ENCODE measurements at places on chromosomes 5 and 9.

- H3K36me3 ChIP-seq, result peaks cover 29% of the 10 kb centered on the region
- H3K27me3 ChIP-seq, result no peaks in the 10 kb centered on the region
- no peak for DNase-seq
- peak overlapping the region; percentile 81 for H3K27ac ChIP-seq
Measured at GRCh38 chr5:179731791-179732411, 721 bp upstream of the MAML1 start.

- H3K27me3 ChIP-seq, result no peaks in the 10 kb centered on the region
- peak overlapping the region; percentile 98 for H3K27ac ChIP-seq
- no peak for DNase-seq
- peak overlapping the region; percentile 81 for H3K4me3 ChIP-seq
Measured at GRCh38 chr5:109688630-109688969, 1.1 kb upstream of the MAN2A1 start.

- no peaks in the 10 kb centered on the region for H3K36me3 ChIP-seq
- no peaks in the 10 kb centered on the region for H3K27me3 ChIP-seq
- H3K27ac ChIP-seq, result peak overlapping the region; percentile 17
- no peak for DNase-seq
Measured at GRCh38 chr9:128702949-128703615, 779 bp downstream of the PKN3 start.

- peaks cover 8% of the 10 kb centered on the region for H3K36me3 ChIP-seq
- H3K27ac ChIP-seq, result peak within 1 kb of the TSS; percentile 92
- H3K4me1 ChIP-seq, result peaks cover 23% of the 10 kb centered on the region
- no peaks in the 10 kb centered on the region for H3K27me3 ChIP-seq
Measured at GRCh38 chr5:179858586-179859427, at the start of gene MRNIP. MRNIP (minus strand) TSS chr5:179858817; CDS start chr5:179858796, 21 bp downstream.

DNA sequence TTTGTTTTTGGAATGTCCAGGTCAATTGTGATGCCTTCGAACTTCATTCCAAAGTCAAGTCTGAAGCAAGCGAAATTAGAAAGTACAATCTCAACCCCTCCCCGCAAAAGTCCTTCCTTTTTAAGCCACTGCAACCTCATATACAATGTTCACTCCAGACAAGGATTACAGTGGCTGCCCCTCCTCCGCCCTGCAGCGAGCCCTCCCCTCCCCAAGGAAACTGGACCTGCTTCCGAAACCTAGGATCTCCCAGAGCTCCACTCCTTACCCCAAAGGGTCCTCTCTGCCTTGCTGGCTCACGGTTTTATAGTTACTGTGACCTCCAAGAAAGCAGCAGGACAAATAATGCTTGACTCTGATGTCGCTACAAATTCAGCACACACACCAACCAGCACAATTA lies 10.4 kb downstream of the LRRC14B start:
- H3K27ac ChIP-seq, result no peak overlapping the region
- H3K36me3 ChIP-seq, result peaks cover 28% of the 10 kb centered on the region
- no peaks in the 10 kb centered on the region for H3K27me3 ChIP-seq
- peaks cover 2% of the 10 kb centered on the region for H3K4me1 ChIP-seq

DNA sequence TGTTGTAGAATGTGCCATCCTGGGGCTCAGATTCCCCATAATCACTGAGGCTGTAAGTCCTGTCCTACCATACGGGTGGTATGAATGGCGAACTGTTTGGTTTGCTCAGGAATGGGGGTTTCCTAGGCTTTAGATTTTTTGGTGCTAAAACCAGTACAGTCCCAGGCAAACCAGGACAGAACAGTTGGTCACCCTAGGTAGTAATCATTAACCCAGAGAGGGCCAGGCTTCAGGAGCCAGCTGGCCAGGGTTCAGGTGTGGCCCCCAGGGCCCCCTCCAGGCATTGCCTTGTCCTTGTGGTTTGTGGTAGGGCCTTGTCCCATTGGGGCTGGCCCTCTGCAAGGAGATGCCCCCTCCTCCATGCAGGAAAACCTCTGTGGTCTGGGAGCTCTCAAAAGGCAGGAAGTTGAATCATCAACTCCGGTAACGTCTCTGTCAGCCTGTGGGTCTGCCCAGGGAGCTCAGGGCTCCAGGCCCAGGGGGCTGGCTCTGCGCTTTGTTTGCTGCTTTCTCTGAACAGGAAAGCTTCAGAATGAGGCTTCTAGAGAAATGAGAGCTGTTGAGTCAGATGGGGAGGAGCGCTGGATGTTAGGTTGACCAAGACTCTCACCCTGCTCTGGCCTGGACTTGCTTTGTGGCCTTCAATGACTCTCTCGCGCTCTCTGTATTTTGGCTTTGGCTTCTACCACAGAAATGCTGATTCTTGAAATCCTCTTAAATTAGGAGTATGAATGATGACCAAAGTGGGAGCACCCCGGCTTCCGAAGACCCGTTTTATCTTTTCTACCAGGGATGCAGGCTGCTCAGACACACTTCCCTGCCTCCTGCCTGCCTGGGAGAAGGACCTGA lies 22.2 kb upstream of the JADE2 start:
- no peaks in the 10 kb centered on the region for H3K36me3 ChIP-seq
- H3K4me3 ChIP-seq, result no peak overlapping the region
- DNase-seq, result peak; percentile 88
- H3K27me3 ChIP-seq, result no peaks in the 10 kb centered on the region

GRCh38 chr9:115164511-115164974 lies 46.6 kb upstream of the TNC start:
- no peaks in the 10 kb centered on the region for H3K36me3 ChIP-seq
- peak overlapping the region; percentile 71 for H3K27ac ChIP-seq
- DNase-seq, result no peak
- H3K27me3 ChIP-seq, result no peaks in the 10 kb centered on the region
- H3K4me1 ChIP-seq, result peaks cover 55% of the 10 kb centered on the region

DNA sequence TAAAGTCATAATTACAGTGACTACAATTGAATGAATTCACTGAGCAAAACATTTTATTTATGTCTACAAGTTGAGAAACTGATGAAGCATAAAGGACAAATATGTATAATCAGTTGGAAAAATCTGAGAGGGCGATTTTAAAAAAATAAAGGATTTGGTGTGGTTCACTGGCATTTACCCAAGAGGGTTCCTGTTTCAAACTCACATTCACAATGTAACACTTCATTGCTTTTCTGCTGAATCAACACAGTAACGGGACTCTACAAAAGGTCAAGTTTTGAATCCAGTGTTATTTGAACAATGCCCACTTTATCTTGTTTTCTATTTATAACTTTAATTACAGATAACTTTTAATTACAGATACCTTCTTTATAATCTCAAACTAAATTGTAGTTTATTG lies 138.6 kb downstream of the NUDT12 start:
- no peak overlapping the region for H3K4me3 ChIP-seq
- no peaks in the 10 kb centered on the region for H3K36me3 ChIP-seq
- H3K4me1 ChIP-seq, result peaks cover 60% of the 10 kb centered on the region
- no peak for DNase-seq
- no peaks in the 10 kb centered on the region for H3K27me3 ChIP-seq
- peak overlapping the region; percentile 69 for H3K27ac ChIP-seq

DNA sequence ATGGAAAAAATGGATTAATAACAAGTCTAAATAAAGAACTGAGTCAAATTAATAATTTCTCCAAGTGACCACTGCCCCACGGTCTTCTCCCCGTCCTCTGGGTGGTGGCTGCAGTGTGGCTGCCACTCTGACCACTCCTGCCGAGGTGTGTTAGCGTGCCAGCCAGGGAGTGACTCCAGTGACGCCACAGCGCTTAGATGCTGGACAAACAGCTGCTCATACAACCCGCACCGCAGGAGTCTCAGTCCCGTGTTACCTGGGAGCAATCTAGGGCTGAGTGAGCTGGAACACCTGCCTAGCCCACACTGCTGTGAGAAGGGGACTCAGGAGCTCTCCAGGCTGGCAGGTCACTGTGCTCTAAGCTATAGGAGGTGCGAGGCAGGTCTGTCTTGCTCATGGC lies 10.2 kb downstream of the MAPK9 start:
- no peak overlapping the region for H3K27ac ChIP-seq
- DNase-seq, result no peak
- peaks cover 41% of the 10 kb centered on the region for H3K36me3 ChIP-seq
- H3K4me3 ChIP-seq, result no peak overlapping the region

- H3K36me3 ChIP-seq, result no peaks in the 10 kb centered on the region
- no peak overlapping the region for H3K27ac ChIP-seq
- peaks cover 11% of the 10 kb centered on the region for H3K4me1 ChIP-seq
- no peak for DNase-seq
Measured at GRCh38 chr9:137221506-137222111, 431 bp downstream of the RNF208 start.

GRCh38 chr5:16886366-16886736 lies 49.7 kb downstream of the MYO10 start:
- peaks cover 87% of the 10 kb centered on the region for H3K4me1 ChIP-seq
- H3K4me3 ChIP-seq, result peak overlapping the region; percentile 41
- H3K27me3 ChIP-seq, result no peaks in the 10 kb centered on the region
- H3K36me3 ChIP-seq, result peaks cover under 1% of the 10 kb centered on the region
- DNase-seq, result no peak

DNA sequence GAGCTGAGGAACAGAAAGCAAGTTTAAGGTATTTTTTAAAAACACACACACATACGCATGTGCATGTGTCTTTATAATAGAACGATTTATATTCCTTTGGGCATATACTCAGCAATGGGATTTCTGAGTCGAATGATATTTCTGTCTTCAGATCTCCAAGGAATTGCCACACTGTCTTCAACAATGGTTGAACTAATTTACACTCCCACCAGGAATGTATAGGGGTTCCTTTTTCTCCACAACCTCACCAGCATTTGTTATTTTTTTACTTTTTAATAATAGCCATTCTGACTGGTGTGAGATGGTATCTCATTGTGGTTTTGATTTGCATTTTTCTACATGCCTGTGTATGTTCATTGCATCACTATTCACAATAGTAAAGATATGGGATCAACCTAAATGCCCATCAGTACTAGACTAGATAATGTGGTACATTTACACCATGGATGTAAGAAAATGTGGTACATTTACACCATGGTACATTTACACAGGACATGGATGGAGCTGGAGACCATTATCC lies 60.3 kb upstream of the MAP3K1 start:
- H3K27ac ChIP-seq, result no peak overlapping the region
- no peaks in the 10 kb centered on the region for H3K36me3 ChIP-seq
- H3K4me1 ChIP-seq, result peaks cover 29% of the 10 kb centered on the region
- no peak for DNase-seq

GRCh38 chr5:108143581-108143980 lies 238.3 kb downstream of the FBXL17 start:
- no peak overlapping the region for H3K27ac ChIP-seq
- H3K4me1 ChIP-seq, result peaks cover 9% of the 10 kb centered on the region
- H3K4me3 ChIP-seq, result no peak overlapping the region
- no peak for DNase-seq
- no peaks in the 10 kb centered on the region for H3K36me3 ChIP-seq

DNA sequence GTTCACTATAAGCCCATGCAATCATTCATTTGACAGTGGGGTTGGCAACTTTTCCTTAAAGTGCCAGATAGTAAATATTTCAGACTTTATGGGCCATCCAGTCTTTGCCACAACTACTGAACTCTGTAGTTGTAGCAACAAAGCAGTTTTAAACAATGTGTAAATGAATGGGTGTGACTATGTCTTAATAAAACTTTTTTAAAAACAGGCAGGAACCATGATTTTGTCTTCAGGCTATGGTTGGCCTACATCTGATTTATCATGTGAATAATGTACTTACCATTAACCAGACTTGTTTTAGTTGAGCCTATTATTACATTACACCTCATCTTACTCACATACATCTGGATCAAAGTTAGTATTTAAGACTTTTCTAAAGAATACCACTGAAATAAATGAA lies 361.6 kb downstream of the GABRG2 start:
- DNase-seq, result no peak
- no peak overlapping the region for H3K27ac ChIP-seq
- H3K4me1 ChIP-seq, result no peaks in the 10 kb centered on the region
- no peaks in the 10 kb centered on the region for H3K27me3 ChIP-seq
- no peak overlapping the region for H3K4me3 ChIP-seq

- DNase-seq, result no peak
- H3K4me1 ChIP-seq, result peaks cover 31% of the 10 kb centered on the region
- H3K27me3 ChIP-seq, result no peaks in the 10 kb centered on the region
- H3K27ac ChIP-seq, result peak overlapping the region; percentile 15
Measured at GRCh38 chr5:127001621-127002296, 28.6 kb downstream of the MARCHF3 start.

DNA sequence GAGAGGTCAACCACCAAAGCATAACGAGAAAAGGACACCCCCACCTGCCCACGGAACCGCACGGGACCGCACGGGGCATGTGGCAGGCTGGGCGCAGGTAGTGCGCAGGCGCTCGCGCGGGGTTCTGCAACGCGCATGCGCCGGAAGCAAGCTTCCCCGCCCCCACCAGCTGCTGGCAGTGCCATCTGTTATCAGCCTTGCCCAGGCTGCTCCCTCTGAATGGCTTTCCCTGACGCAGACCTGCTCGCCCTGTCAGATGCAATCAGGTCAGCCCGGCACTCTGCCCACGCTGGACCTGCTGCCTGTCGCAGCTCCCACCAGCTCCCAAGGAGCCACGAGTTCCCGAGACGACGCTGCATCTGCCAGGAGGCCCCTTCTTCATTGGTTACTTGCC lies 22.8 kb downstream of the PTCH1 start:
- no peak overlapping the region for H3K4me3 ChIP-seq
- H3K27ac ChIP-seq, result no peak overlapping the region
- H3K27me3 ChIP-seq, result no peaks in the 10 kb centered on the region
- H3K36me3 ChIP-seq, result peaks cover 2% of the 10 kb centered on the region
- no peak for DNase-seq

GRCh38 chr5:3365501-3366215 lies 230.0 kb upstream of the IRX1 start:
- H3K27me3 ChIP-seq, result no peaks in the 10 kb centered on the region
- H3K27ac ChIP-seq, result no peak overlapping the region
- peak; percentile 62 for DNase-seq

- peak overlapping the region; percentile 64 for H3K4me3 ChIP-seq
- peaks cover 21% of the 10 kb centered on the region for H3K4me1 ChIP-seq
- H3K27ac ChIP-seq, result peak overlapping the region; percentile 71
Measured at GRCh38 chr5:95081982-95082381, 202.9 kb downstream of the MCTP1 start.

DNA sequence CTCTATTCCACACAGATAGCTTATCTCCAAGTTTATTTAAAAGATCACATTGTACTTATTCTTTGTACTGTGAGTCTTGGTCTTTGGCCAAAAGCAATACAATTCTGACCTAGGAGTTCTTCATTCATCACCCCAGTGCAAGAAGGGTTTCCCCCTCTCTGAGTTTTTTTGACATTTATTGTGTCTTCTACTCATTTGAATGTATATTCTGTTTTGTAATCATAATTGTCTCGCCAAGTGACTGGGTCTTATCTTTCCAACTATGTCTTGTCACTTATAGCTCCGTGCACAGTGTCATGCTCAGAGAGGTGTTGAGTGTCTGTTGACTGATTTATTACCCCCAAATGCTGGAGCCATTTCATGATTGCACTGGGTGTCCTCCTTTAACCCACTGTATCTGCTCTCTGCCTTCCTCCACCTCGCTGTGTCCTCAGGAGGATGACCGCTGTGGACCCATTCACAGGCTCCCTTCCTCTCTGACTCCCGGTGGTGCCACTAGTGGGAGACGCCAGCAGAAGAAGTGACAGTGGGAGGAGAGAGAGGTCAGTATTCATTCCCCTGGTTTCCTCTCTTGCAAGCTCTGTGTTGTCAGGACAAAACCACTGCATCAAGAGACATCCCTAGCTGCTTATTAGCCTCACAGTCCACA lies 11.2 kb upstream of the TRIO start:
- no peaks in the 10 kb centered on the region for H3K27me3 ChIP-seq
- H3K27ac ChIP-seq, result no peak overlapping the region
- no peaks in the 10 kb centered on the region for H3K36me3 ChIP-seq
- no peak for DNase-seq
- no peak overlapping the region for H3K4me3 ChIP-seq

GRCh38 chr9:91750343-91750742 lies 199.7 kb downstream of the ROR2 start:
- H3K27ac ChIP-seq, result no peak overlapping the region
- peaks cover 4% of the 10 kb centered on the region for H3K4me1 ChIP-seq
- no peak for DNase-seq
- H3K4me3 ChIP-seq, result no peak overlapping the region

- no peak overlapping the region for H3K27ac ChIP-seq
- peaks cover 1% of the 10 kb centered on the region for H3K36me3 ChIP-seq
- no peaks in the 10 kb centered on the region for H3K27me3 ChIP-seq
- H3K4me1 ChIP-seq, result peaks cover 6% of the 10 kb centered on the region
Measured at GRCh38 chr5:112063191-112063590, 306.2 kb upstream of the NREP start.
